ENCODE measurements at places on chromosomes 16 and 17. TPM values are rescaled to one million over a fixed set of nuclear protein-coding genes. Genes with fewer than 3 reads are reported as not detected.
A peak's percentile ranks its signal among the peaks of the same experiment; 100 is the strongest.

The CAVIN1 gene
- total RNA-seq = 643 TPM

The CD300E gene
- total RNA-seq = 2.8 TPM

The TBC1D3B gene
- total RNA-seq = 5.0 TPM

The C17orf78 gene
- total RNA-seq = not detected

The TBC1D3E gene
- total RNA-seq = not detected

The CMTM1 gene
- total RNA-seq = 1.7 TPM

The SLC25A39 gene
- 50.2 TPM for total RNA-seq

The ITGB4 gene
- total RNA-seq = 40.3 TPM

The ADGRG1 gene
- 33.0 TPM for total RNA-seq

The CACNG5 gene
- not detected for total RNA-seq

- H3K4me1 ChIP-seq = no peaks in the 10 kb centered on the region
- no peak overlapping the region for H3K27ac ChIP-seq
- H3K36me3 ChIP-seq = no peaks in the 10 kb centered on the region
- no peaks in the 10 kb centered on the region for H3K27me3 ChIP-seq
- no peak for DNase-seq
These were observed 3.5 kb upstream of the UQCC4 start for GRCh38 chr16:1424028-1424427.

GRCh38 chr17:67248291-67248690 is 3.3 kb upstream of the HELZ start:
- no peaks in the 10 kb centered on the region for H3K36me3 ChIP-seq
- no peaks in the 10 kb centered on the region for H3K4me1 ChIP-seq
- no peaks in the 10 kb centered on the region for H3K27me3 ChIP-seq
- H3K4me3 ChIP-seq = no peak overlapping the region

DNA sequence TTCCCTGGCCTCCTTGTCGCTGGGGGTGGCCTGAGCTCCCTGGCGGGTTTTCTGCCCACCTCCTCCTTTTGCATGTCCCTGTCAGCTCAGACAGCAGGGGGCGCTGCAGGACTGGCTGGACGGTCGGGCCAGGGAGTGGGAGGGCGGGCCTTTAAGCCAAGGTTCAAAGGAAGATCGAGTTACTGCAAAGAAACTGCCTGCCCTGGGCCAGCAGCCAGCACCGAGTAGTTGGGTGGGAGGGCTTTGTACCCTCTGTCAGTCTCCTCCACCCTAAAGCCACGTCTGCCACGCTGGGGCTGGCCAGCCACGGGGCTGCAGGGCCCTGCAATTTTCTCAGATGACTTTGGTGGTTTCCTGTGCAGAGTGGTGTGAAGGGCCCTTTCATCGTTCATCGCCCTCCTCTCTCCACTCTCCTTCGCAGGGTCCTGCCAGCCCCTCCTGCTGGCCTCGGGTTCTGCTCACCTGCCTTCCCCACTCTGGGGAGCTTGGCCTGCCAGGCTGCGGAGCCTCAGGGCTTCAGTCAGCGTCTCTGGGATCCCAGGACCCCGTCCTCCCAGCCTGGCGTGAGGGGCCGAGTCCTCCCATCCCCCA is 12.3 kb downstream of the GPR142 start:
- peak; percentile 95 for DNase-seq
- H3K4me3 ChIP-seq = no peak overlapping the region
- no peaks in the 10 kb centered on the region for H3K27me3 ChIP-seq
- no peak overlapping the region for H3K27ac ChIP-seq

- no peak overlapping the region for H3K27ac ChIP-seq
- DNase-seq = no peak
- no peaks in the 10 kb centered on the region for H3K4me1 ChIP-seq
- no peaks in the 10 kb centered on the region for H3K36me3 ChIP-seq
- no peaks in the 10 kb centered on the region for H3K27me3 ChIP-seq
- no peak overlapping the region for H3K4me3 ChIP-seq
These were observed 3.3 kb downstream of the GALNS start for GRCh38 chr16:88853325-88853941.

DNA sequence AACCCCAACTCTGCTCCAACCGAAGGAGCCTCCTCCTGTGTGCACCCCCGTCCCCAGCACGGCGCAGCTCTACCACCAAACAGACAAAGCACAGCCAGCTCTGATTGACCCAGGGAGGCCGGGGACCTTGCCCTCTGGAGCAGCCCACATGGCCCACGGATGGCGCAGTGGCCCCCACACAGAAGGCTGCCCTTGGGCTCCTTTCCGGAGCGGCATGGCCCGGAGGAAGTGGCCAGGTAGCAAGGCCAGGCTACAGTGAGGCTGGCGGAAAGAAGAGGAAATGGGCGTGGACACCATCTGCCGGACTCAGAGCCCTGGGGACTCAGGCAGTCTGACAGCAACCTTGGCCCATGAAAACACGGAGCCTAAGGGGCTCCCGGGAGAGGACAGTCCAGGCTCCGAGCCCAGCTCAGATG is 19.9 kb upstream of the ZC3H18 start:
- H3K27ac ChIP-seq = no peak overlapping the region
- no peaks in the 10 kb centered on the region for H3K27me3 ChIP-seq
- DNase-seq = no peak
- no peaks in the 10 kb centered on the region for H3K4me1 ChIP-seq
- no peaks in the 10 kb centered on the region for H3K36me3 ChIP-seq

DNA sequence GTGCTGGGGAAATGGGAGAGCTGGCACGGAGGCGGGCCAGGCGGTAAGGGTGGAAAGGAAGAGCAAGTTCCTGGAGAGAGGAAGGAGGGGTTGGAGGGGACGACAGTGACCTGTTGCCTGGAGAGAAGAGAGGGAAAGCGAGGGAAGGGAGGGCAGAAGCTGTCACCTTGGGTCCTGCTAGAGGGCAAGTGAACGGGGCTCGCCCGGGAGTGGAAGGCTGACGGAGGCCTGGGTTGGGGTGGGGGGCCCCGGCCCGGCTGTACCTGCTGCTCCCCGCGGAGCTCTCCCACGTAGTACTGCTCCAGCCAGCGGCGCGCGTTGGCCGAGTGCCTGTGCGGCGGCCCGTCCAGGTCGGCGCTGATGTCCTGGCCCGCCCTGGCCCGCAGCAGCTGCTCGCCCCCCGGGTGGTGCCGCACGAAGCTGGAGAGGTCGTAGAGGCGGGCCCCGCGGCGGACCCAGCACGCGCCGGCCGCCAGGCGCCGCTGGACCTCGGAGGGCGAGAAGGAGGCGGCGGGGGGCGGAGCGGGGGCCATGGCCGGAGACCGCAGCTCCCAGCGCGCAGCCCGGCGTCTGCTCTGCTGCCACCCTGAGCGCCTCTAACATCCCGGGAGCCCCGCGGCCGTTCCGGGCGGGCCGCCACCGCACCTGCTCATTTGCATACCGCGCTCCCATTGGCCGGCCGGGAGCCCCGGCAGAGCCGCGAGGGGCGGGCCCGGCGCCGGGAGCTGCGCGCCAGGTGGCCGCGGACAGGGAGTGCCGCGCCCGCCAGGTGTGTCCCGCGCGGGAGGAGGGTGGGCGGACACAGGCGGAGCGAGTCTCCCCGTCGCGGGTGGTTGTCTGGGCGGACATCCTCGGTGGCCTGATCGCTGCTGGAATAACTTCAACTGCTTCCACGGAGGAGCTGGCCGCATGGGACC is at the start of gene FA2H:
TSS of gene FA2H (minus strand) at position 598 of the 917 bp plus-strand sequence. CDS start at position 533, 65 bp downstream.
- H3K27me3 ChIP-seq = no peaks in the 10 kb centered on the region
- H3K27ac ChIP-seq = no peak within 1 kb of the TSS
- H3K4me3 ChIP-seq = peak within 1 kb of the TSS; percentile 4
- no peaks in the 10 kb centered on the region for H3K4me1 ChIP-seq
- no peaks in the 10 kb centered on the region for H3K36me3 ChIP-seq
- DNase-seq = peak; percentile 47

GRCh38 chr16:65070831-65071432 is 50.9 kb downstream of the CDH11 start:
- H3K27ac ChIP-seq = peak overlapping the region; percentile 87
- no peaks in the 10 kb centered on the region for H3K27me3 ChIP-seq
- peak overlapping the region; percentile 18 for H3K4me3 ChIP-seq
- peaks cover 10% of the 10 kb centered on the region for H3K4me1 ChIP-seq

GRCh38 chr17:81832608-81833159 is 407 bp downstream of the MCRIP1 start:
- peak overlapping the region; percentile 41 for H3K27ac ChIP-seq
- DNase-seq = no peak
- peak overlapping the region; percentile 84 for H3K4me3 ChIP-seq
- H3K27me3 ChIP-seq = no peaks in the 10 kb centered on the region
- no peaks in the 10 kb centered on the region for H3K4me1 ChIP-seq

DNA sequence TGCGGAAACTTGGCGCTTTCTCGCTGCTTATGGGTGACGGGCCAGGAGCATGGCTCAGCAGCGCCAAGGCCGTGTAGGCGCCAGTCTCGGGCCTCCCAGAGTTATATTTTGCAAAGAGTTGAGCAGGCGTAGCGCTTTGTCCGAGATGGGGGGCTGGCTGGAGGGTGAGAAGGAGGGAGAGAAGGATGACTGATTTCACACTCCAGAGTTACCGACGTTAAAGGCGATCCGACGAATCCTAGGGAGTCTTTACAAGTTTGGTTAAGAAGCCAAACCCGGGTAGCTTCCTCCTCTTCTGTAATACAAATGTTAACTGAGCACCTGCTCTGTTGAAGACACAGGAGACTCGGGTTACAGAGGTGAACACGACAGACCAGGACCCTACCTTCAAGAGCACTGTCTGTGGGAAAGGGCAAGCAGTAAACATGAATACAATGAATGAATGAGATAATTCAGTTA is 782 bp downstream of the POLR2A start:
- no peaks in the 10 kb centered on the region for H3K36me3 ChIP-seq
- H3K4me1 ChIP-seq = no peaks in the 10 kb centered on the region
- DNase-seq = no peak
- H3K4me3 ChIP-seq = peak overlapping the region; percentile 49

- H3K4me1 ChIP-seq = no peaks in the 10 kb centered on the region
- no peaks in the 10 kb centered on the region for H3K36me3 ChIP-seq
These were observed 7.7 kb downstream of the ITGAM start for GRCh38 chr16:31267332-31268032.

DNA sequence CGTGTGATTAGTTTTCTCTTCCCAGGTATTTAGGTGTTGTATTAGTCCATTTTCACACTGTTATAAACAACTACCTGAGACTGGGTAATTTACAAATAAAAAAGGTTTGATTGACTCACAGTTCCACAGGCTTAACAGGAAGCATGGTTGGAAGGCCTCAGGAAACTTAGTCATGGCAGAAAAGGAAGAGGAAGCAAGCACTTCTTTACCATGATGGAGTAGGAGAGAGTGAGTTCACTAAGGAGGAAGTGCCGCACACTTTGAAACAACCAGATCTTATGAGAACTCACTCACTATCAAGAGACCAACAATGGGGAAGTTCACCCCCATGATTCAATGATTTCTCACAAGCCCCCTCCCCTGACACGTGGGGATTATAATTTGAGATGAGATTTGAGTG is 1343.7 kb upstream of the GOT2 start:
- no peak for DNase-seq
- no peaks in the 10 kb centered on the region for H3K4me1 ChIP-seq
- H3K27ac ChIP-seq = no peak overlapping the region
- no peak overlapping the region for H3K4me3 ChIP-seq
- H3K27me3 ChIP-seq = no peaks in the 10 kb centered on the region

DNA sequence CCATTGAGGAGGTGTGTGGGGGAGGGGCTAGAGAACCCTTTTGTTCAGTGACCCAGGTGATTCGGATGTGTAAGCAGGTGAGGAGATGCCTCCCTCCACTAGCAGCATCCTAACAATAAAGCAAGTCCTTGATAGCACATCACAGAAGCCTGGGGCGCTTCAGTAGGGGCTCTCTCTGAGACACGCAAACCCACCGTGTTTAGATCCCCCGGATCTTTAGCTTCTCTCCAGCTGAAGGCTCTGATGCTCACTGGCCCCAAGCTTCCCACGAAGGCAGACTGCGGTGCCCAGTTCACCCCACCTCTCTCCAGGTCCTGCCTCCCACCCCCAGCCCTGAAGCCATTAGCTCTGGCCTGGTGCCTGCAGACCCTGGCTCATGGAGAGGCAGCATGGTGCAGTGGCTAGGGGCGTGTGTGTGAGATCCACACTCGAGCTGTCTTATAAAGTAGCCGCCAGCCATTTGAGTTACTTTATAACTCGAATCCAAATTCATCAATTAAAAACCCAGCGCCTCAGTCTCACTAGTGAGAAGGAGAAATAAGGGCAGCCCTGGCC is 204.7 kb upstream of the TNRC6C start:
- H3K4me3 ChIP-seq = no peak overlapping the region
- DNase-seq = no peak
- no peaks in the 10 kb centered on the region for H3K4me1 ChIP-seq
- H3K36me3 ChIP-seq = no peaks in the 10 kb centered on the region

GRCh38 chr16:56610017-56610608 is 1.7 kb downstream of the MT2A start:
- H3K4me3 ChIP-seq = no peak overlapping the region
- no peaks in the 10 kb centered on the region for H3K36me3 ChIP-seq
- peak; percentile 70 for DNase-seq
- H3K27ac ChIP-seq = peak overlapping the region; percentile 1
- H3K27me3 ChIP-seq = no peaks in the 10 kb centered on the region
- H3K4me1 ChIP-seq = no peaks in the 10 kb centered on the region

- peaks cover 4% of the 10 kb centered on the region for H3K4me1 ChIP-seq
- H3K27me3 ChIP-seq = no peaks in the 10 kb centered on the region
- peak overlapping the region; percentile 15 for H3K27ac ChIP-seq
- H3K4me3 ChIP-seq = no peak overlapping the region
- no peak for DNase-seq
- no peaks in the 10 kb centered on the region for H3K36me3 ChIP-seq
These were observed 28.2 kb downstream of the ZFHX3 start for GRCh38 chr16:73019457-73020362.

DNA sequence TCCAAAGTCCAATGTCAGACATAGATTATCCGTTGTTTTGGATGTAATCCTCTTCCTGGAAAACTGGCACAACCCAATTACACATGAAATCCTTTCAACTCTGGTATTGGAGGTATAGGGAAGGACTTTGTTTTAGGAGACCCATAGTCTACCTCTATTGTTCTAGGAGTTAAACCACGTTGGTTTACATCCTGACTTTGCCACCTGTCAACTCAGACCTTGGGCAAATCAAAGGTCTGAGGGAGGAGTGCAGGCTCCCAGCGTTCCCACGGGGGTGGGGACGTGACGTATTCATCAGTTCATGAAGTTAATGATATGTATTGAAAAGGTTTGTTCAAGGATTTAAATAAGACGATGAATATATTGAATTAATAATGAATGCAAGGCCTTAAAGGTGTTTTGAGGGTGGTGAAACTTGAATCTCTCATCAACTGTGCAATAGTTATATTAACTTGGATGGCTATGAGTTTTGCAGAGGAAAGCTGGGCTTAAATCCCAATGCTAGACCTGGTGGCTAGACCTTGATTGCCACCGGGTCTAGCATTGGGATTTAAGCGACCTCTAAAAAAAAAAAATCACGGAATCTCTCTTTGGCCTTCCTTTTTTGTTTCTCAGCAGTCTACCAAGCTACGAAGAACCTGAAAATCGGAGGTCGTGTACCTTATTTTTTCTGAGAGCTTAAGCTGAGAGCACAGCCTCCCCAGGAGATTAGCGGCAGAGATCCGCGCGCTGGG is 744 bp upstream of the NF1 start:
- no peaks in the 10 kb centered on the region for H3K36me3 ChIP-seq
- DNase-seq = no peak
- peak overlapping the region; percentile 64 for H3K27ac ChIP-seq
- H3K4me1 ChIP-seq = peaks cover 5% of the 10 kb centered on the region

DNA sequence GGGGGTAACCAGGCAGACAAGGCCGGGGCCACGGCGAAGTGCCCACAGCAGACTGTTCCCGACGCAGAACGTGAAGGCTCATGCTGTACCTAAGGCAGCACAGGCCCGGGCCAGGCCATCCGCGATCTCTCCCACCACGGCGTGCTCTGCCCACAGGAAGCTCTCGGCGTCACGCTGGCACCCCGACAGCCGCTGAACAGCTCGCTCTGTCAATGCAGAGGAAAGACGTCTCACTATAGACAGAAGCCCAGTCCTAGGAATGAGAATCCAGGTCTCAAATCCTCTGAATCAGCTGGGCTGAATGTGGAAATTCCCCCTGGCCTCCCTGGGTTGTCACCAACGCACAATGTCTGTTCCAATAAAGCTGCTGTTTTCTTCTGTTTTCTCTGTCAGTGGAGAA is 21.4 kb downstream of the SERPINF1 start:
- DNase-seq = peak; percentile 83
- H3K4me1 ChIP-seq = peaks cover 4% of the 10 kb centered on the region
- no peak overlapping the region for H3K4me3 ChIP-seq
- H3K27ac ChIP-seq = peak overlapping the region; percentile 19
- no peaks in the 10 kb centered on the region for H3K27me3 ChIP-seq
